ENCODE measurements at places on chromosomes 4 and X. TPM values are rescaled to one million over a fixed set of nuclear protein-coding genes. Genes with fewer than 3 reads are reported as not detected.

The GPAT3 gene
- polyA plus RNA-seq: 15.9 TPM

The XG gene
- 0.37 TPM for polyA plus RNA-seq

The ARX gene
- polyA plus RNA-seq: 0.10 TPM

The PPARGC1A gene
- polyA plus RNA-seq: 3.7 TPM

The NPNT gene
- polyA plus RNA-seq: 113 TPM

The DCK gene
- 37.5 TPM for polyA plus RNA-seq

The ZXDB gene
- polyA plus RNA-seq: 8.6 TPM

All from right lung (tissue), 10 donors.